ENCODE measurements at places on chromosomes 4 and X. TPM values are rescaled to one million over a fixed set of nuclear protein-coding genes. Genes with fewer than 3 reads are reported as not detected.

DNA sequence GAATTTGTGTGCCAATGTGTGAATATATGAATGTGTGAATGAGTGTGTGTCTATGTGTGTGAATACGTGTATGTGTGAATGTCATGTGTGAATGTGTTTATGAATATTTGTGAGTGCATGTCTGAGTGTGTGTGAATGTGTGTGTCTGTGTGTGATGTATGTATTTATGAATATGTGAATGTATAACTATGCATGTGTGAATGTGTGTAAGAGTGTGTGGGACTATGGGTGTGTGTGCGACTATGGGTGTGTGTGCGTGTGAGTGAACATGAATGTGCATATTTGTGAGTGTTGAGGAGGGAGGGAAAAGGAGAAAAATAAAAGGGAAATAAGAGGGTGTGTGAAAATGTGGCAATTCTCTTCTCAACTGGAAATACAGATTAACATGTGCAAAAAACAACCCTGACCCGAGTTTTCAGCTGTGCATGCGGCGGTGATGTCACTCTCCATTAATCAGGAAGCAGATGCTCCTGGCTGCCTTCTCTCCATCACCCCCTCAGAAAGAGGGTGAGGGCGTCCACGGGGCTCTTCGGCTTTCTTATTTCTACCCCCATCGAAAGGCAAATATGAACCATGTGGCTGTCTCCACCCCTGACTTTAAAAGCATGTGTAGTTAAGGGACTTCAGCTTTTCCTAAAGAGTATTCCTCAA is 219.8 kb downstream of the MAML3 start:
- no peak for DNase-seq

GRCh38 chr4:114791976-114792375 is 193.4 kb downstream of the UGT8 start:
- DNase-seq: no peak

The CXCL5 gene
- not detected for total RNA-seq

- no peak for DNase-seq
Measured at GRCh38 chr4:7444314-7444713, 9.6 kb upstream of the PSAPL1 start.

DNA sequence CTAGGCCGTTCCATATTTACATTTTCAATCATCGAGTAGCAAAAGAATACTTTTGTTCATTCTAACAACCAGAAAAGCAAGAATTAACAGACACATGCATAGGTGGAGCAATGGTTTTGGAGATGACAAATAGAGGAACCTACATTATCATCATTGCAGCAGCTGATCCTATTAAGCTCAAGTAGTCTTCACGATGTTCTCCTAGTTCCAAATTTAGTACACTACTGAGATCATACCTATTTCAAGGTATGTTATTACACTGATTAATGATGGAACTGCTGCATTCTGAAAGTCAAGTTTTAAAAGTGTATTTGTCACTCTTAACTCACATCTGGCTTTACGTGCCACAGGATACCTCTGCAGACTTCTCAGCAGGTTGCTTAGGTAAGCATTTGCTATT is 87.4 kb downstream of the ADGRA3 start:
- no peak for DNase-seq

- no peak for DNase-seq
Measured at GRCh38 chrX:140508958-140509357, 4.1 kb upstream of the SOX3 start.

DNA sequence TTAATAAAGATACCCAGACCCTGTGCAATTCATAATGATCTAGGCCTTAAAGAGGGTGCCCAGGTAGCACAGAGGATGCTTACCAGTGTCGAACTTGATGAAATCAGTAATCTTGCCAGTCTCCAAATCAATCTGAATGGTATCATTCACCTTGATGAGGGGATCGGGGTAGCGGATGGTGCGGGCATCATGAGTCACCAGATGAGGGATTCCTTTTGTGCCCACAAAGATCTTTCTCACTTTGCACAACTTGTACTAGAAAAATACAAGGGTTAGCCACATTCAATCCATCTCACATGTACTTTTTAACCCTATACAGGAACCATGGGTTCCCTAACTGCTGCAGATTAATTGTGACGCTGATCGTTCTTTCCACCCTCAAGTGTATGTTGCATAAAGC is 3.3 kb downstream of the RPS4X start:
- DNase-seq: peak; percentile 36

The GBA3 gene
- not detected for total RNA-seq

The SMIM43 gene
- not detected for total RNA-seq

DNA sequence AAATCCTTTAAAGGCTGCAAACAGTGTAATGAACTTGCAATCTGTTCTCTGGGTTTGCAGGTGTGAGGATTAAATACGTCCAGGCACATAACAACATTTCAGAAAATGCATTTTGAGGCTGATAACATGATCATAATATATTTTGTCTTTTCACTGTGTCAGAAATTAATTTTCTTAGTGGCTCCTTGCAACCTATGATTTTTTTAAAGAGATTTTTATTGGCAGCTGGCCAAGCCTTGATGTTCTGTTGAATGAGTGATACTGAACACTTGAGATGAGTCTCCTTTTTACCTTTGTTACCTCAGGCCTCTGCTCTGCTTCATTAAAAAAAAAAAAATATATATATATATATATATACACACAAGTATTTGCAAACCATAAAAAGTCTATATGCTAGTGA is 68.2 kb upstream of the TENM3 start:
- DNase-seq: no peak

- DNase-seq: no peak
Measured at GRCh38 chr4:73053974-73054480, 15.5 kb downstream of the COX18 start.

GRCh38 chr4:42615131-42615763 is 41.7 kb downstream of the ATP8A1 start:
- DNase-seq: no peak
